Fibroblast of villous mesenchyme (primary cell): ENCODE measurements at places on chromosomes 1 and 21. TPM values are rescaled to one million over a fixed set of nuclear protein-coding genes. Genes with fewer than 3 reads are reported as not detected.

Gene ADCY10
- under 0.01 TPM in 1 of 2 replicates, not detected in the other for total RNA-seq

Gene SLC22A15
- 7.8 and 9.3 TPM in 2 replicates for total RNA-seq

Gene MATN1
- total RNA-seq: not detected in 2 replicates

Gene NAV1
- total RNA-seq: 37.6 and 48.6 TPM in 2 replicates

Gene COPA
- total RNA-seq: 295 and 322 TPM in 2 replicates

Gene ARHGEF10L
- 16.8 and 18.7 TPM in 2 replicates for total RNA-seq

Gene SPRR1B
- not detected in 2 replicates for total RNA-seq
